ENCODE measurements at places on chromosomes 1 and 21.

- DNase-seq: peak; percentile 13
Measured at GRCh38 chr1:160251687-160252526, 10.4 kb downstream of the DCAF8 start.

DNA sequence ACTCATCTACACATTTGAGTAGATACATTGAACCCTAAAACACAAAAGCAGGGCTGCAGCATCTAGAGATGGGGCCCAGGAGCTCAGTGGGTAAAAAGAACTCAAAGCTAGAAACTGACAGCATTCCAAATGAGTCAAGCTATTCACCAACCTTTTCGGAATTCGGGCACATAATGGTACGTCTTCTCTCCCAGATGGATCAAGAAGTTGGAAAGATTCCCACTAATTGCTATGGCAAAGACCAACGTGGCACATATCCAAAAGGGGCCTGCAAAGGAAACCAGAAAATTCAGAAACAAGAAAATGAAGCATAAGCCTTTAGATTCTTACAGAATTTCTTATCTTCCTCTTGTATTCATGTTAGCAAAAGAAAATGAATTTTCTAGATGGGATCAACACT, 18.4 kb downstream of the YIPF1 start:
- DNase-seq: no peak

GRCh38 chr1:184158896-184159681, 107.6 kb downstream of the TSEN15 start:
- no peak for DNase-seq

DNA sequence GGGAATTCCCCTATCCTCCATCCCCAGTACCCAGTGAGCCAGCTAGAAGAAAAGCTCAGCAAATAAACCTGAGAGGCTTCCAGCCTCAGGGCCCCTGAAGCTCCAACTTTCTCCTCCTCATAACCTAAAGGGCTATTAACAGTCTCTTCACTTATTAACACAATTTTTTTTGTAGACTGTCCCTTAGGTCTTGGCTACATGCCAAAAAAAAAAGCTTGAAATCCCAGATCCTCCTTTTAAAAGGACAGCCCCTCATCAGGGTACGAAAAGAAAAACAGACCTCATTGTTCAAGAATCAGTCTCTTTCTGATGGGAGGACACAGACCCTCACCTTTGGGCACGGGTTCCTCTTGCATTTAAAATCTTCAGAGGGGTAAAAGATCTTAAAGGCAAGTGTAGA, 72.8 kb upstream of the CD1D start:
- DNase-seq: no peak

- DNase-seq: no peak
Measured at GRCh38 chr1:32116531-32116930, 8.7 kb downstream of the KPNA6 start.

DNA sequence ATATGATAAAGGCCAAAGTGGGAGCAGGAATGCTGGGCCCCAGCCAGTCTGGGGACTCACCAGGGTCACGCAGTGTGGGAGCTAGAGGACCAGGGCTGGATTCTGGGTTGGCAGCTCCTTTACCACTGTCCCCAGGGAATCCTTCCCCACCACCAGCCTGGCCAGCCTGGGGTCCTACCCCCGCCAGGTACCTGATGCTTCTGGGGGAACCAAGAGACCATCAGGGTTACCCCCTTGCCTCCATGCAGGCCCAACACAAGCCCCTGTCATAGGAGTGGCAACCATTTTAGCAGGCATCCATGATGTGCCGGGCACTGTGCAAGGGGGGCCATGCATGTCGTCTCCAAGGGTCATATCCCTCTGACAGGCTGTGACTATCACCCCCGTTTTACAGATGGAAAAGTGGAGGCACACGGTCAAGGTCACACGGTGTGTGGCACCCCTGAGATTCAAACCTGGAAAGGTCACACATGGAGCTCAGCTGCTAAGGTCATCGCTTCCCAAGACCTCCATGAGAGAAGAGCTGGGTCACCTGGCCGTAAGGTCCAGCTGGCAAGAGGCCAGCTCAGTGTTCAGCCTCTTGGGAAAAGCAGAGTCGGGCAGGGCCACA, 16.4 kb downstream of the RUNX3 start:
- DNase-seq: no peak

GRCh38 chr1:94627771-94628498, 86.4 kb upstream of the F3 start:
- DNase-seq: no peak

GRCh38 chr1:20521960-20522861, 14.3 kb upstream of the MUL1 start:
- DNase-seq: peak; percentile 70

DNA sequence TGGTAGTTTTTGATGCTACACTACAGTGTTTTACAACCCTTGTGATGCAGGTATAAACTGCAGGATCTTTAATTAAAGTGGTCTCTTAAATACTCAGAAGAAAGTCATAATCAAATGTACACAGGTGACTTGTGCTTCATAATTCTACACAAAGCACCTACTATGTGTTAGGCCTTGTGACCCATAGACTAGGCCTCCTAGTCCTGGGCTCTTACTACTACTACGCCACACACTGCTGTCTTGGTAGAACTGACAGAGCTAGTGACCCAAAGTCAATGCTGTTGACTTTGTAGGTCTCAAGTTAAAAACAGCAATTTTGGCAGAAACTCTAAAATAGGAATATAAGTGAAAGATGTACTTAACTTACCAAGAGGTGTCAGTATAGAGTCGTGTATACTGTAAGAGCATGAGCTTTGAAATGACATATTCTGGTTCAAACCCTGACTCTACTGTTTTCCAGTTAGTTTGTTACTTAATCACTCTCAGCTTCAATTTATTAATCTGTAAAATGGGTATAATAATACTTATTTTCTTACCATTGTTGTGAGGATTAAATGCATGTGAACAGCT, 48.6 kb upstream of the LMO4 start:
- DNase-seq: no peak

GRCh38 chr1:233107130-233107660, 156.8 kb downstream of the NTPCR start:
- DNase-seq: no peak

- no peak for DNase-seq
Measured at GRCh38 chr1:10522322-10522860, 47.6 kb downstream of the PEX14 start.

DNA sequence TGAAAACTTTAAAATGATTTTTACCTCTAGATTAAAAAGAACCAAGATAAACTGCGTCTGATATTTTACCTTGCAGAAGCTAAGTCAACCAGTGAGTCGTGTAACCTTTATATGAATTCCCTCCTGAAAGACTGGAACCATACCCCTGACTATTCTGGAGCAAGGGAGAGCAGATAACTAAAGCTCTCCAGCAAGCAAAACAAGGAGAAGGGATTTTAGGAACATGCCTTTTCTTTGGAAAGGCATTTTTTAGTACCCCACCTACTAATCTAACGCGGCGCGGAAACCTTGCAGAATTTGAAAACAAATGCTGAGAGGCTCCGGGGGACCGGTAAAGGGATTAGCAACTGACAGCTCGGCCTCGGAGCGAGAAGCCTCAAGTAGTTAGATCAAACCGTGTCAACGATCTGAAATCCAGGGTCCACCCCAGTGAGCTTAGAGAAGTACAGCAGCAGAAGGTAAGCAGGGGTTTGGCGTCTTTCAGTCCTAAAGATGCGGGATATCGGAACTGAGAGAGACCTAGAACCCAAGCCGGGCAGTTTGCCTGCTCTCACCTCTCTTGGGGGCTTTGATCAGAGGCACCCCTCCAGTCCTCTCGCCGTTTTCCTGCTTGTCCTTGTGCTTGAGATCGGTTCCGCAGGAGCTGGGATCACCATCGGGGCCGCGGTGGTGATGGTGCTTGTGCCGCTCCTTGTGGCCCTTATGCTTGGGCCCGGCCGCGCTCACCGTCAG, 954 bp downstream of the RSBN1 start:
- no peak for DNase-seq

DNA sequence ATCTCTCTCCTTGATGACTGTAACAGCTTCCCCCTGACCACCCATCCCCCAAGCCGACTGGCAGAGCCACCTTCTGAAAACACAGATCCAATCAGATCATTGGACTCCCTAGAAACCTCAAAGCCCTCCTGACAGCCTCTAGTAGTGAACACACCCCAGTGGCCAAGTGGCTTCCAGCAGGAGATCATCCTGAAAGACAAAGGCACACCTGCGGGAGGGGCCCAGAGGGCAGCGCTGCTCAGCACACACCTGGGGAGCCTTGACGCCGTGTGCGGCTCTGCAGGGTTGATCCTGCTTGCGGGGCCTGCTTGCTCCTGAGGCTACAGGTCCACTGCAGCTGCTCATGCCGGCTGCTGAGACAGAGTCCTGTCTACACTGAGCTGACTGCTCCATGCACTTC, 41.5 kb downstream of the SLC66A1 start:
- peak; percentile 57 for DNase-seq

GRCh38 chr1:4637616-4638344, 16.6 kb upstream of the AJAP1 start:
- DNase-seq: no peak

DNA sequence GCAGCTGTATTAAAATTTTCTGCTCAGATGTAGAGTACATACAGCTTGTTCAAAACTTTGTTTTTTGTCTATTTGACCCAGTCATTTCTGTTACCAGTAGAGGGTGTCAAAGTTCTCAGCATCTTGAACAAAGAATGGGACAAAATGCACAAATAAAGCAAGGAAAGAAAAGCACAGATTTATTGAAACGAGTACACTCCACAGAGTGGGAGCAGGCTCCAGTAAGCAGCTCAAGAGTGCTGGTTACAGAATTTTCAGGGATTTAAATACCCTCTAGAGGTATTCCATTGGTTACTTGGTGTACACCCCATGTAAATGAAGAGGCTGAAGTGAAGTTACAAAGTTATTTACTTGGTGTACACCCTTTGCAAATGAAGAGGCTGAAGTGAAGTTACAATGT, 8.9 kb upstream of the PRMT6 start:
- DNase-seq: no peak

GRCh38 chr1:30263888-30264671, 459.3 kb downstream of the MATN1 start:
- no peak for DNase-seq

DNA sequence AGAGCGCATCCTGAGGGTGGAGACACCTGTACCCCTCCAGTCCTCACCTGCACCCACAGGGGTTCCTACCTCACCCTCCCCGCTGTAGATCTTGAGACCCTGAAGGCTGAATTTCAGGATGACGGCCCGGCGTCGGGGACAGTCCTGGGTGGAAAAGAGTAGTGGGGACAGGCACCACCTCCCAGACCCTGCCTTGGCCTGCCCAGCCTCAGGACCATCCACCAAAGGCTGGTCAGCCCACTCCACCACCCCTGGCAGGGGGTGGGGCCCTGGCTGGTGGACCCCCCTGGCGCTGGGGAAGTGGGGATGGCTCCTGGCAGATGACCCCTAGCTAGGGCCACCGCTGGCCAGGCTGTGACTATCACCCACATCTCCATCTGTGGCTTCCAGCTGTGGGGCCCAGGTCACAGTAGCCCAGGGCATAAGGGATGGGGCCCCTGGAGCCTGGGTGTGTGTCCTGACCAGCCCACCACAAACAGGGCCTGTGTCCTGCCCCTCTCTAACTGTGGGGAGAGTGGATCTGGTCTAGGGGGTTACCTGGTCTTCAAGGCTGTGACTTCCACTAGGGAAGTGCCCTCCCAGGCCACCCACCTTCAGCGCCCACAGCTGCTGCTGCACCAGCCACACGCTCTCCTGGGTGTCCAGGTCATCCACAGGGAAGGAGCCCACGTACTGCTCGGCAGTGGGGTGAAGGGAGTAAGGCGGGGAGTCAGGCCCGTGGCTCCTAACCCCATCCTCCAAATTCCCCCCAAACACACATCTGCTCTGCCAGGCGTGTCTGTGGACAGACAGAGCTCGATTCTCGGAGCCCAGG, 5.4 kb downstream of the SH2D5 start:
- DNase-seq: no peak

DNA sequence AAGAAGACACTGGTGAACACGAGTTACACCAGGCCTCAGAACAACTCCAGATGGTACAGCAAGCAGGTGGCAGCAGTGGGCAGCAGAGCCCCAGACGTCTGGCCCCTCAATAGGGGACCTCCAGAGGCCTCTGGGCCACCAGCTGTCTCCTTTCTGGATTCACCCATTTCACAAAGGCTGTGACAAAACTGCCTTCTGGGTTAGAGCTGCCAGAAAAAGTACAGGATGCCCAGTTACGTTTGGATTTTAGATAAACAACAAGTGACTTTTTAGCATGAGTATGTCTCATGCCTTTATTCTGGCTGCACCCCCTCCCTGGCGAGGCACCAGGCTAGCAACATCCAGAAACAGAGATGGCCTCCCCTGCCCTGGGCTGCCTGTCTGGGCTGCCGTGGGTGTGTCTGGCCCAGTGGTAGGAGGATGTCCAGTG, 30.1 kb downstream of the ITPKB start:
- DNase-seq: no peak

GRCh38 chr21:35614396-35614921, 445.9 kb downstream of the SETD4 start:
- no peak for DNase-seq

- DNase-seq: no peak
Measured at GRCh38 chr1:70916034-70916427, 131.6 kb downstream of the PTGER3 start.

- DNase-seq: no peak
Measured at GRCh38 chr1:223775711-223776074, 63.4 kb downstream of the CAPN2 start.

GRCh38 chr1:194076646-194077045, 890.2 kb upstream of the B3GALT2 start:
- no peak for DNase-seq

- DNase-seq: no peak
Measured at GRCh38 chr1:2229911-2230731, 2.0 kb downstream of the SKI start.

GRCh38 chr1:192824511-192824910, 15.7 kb downstream of the RGS2 start:
- no peak for DNase-seq

- peak; percentile 9 for DNase-seq
Measured at GRCh38 chr1:207962716-207963426, 51.9 kb upstream of the CD34 start.

DNA sequence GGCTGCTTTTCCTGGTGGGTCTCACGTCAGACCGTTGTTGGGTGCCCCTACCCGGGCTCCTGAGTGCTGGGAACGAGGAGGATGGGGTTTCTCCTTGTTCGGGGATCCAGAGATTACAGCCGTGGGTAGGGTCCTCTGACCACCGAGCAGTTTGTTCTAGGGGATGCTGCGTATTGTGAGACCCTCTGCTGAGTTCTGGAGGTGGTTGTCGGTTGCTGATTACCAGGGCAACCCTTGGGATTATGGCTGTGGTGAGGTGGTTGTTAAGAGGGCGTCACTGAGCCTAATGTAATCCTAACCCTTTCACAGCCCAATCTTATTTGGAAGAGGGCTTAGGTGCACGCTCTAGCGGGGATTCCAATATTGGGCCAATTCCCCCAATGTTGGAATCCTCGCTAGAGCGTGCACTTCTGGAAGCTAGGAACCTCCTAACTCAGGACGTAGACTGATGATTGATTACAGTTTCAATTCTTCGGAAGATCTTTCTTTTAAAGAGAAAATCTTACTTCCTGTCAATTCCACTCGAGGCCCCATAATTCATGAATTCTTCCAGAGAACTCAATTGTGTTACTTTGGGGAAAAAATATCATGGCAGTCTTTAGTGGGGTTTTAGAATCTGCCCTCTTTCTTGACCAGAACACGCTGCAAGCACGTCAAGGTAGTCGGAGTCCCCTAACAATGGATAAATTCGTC, 483 bp downstream of the TCEANC2 start:
- no peak for DNase-seq
